ENCODE measurements at places on chromosomes 2 and 18.

- peak; percentile 90 for DNase-seq
Observed at GRCh38 chr2:95728878-95729596, 137.2 kb downstream of the TRIM43 start.

DNA sequence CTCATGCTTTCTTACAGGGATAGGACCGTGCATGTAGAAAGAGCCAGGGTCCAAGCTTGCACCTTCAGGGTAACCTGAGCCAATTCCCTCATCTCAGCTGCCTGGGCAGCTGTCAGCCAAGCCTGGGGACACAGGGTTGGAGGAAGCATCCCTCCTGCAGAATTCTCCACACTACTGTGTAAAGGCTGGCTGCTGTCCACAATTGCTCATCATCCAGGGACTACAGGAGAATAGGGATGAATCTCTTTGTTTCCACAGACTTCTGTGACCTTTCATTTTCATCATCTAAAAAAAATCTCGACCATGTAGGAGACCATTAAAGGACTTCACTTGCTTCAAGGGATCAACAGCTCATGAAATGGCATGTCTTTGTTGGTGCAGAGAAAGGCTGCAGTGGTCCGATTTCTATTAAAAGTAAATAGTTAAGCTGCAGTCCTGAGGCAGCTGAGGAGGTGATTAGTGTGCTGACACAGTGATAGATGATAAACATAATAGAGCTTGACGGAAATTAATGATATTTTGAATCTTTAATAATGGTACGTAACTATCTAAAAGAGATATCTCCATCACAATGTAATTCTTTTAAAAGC lies 74.4 kb upstream of the COPS8 start:
- DNase-seq: peak; percentile 56

- DNase-seq: peak; percentile 74
Observed at GRCh38 chr18:48896875-48897511, 53.8 kb downstream of the SMAD7 start.

DNA sequence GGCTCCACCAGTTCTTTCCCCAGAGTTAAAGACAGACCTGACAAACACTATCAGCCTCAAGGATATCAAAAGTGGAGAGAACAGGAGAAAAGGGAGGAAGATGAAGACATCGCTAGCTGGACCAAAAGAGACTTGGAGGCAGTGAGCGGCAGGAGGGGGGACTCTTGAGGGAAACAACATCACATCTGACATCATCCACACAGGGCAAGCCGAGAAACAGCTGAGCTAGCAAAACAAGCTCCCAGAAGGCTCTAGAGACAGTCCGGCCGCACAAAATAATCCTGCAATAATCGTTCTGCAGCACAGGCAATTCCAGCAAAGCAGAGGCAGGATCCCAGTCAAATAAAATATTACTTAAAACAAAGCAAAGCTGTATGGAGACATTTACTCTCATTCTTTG lies 239.8 kb downstream of the EN1 start:
- DNase-seq: peak; percentile 91

GRCh38 chr2:158922601-158923000 lies 45.8 kb upstream of the TANC1 start:
- no peak for DNase-seq

DNA sequence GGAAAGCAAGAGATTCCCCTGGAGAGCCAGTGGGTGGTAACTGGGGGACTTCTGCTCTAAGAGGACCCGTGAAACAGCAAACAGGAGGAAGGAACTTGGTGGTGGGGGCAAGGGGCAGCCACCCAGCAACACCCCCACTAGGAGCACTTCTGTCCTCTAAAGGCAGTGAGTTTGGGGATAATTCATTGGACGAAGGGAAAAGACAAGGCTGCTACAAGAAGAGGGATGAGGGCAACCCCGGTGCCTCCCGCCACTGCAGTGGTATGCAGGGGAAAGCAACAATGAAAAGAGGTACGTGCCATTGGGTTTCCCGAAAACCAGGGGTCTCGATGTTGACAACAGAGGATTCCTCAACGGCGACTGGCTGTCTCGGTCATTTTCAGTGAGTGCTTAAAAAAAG lies 9.1 kb downstream of the RPL31 start:
- DNase-seq: no peak

GRCh38 chr2:236090027-236090382 lies 78.2 kb downstream of the GBX2 start:
- no peak for DNase-seq

GRCh38 chr2:95342556-95343320 lies 45.6 kb downstream of the KCNIP3 start:
- DNase-seq: no peak

DNA sequence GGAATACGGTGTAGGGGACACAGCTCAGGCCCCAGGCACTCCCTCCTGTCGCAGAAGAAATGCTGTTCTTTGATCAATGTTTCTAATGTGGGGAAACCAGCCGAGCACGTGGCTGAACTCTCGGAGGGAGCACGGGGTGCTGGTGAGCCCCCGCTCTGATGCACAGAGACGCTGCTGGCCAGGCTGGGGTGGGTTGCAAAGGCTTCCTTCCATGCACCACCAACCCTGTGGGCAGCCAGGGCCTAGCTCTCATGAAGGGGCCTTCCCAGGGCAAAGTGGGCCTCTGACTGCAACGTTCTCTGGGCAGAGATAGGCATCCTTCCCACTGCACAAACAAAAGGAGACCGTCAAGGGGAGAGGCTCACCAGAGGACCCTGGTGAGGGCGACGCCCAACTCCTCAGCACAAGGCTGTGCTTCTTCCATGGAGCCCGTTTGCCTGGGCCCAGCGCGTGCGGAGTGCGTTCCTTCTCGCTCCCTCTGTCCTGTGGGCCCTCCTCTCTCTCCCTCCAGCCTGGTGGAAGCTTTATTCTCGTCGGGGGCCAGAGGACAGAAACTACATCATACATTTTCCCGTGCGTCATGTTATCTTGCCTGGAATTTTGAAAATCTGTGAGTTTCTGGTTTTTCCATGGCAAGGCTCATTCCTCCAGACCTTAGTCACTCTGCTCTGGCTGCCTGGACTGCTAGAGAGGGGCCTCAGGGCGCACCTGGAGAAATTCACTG lies 61.1 kb upstream of the SP3 start:
- peak; percentile 54 for DNase-seq

GRCh38 chr2:71250935-71251334 lies 24.0 kb upstream of the PAIP2B start:
- DNase-seq: no peak

DNA sequence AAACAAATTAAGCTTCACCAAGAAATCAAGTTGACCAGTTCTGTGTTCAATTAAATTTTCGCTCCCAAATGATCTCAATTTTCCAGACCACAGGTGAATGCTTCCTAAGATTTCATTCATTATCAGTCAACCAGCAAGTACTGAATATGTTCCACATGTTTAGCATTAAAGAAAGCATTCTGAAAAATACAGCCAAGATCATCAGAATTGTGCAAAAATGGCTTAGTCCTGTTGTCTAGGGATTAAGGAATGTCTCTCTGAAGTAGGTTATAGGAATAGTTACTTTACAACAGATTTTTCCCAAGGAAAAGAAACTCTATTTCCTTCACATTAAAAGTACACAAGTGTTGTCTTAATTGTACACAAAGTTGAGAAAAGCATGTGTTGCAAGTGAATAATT lies 69.2 kb downstream of the NRXN1 start:
- peak; percentile 73 for DNase-seq

DNA sequence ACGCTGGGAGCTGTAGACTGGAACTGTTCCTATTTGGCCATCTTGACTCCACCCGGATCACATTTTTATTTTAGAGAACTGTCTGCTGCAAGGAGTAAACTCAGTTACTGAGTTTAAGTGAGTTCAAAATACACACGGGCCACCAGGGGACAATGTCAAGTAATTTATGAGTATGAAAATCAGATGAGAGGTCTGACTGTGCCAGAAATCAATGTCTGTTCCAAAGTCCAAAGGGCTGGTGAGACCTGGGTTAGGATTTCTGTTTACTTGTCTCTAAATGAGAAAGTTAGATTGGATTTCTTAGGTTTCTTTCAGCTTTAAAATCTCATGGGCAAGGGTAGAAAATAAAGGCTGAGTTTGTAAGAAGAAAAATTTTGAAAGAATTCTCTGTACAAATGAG lies 465.8 kb upstream of the MEIS1 start:
- no peak for DNase-seq

DNA sequence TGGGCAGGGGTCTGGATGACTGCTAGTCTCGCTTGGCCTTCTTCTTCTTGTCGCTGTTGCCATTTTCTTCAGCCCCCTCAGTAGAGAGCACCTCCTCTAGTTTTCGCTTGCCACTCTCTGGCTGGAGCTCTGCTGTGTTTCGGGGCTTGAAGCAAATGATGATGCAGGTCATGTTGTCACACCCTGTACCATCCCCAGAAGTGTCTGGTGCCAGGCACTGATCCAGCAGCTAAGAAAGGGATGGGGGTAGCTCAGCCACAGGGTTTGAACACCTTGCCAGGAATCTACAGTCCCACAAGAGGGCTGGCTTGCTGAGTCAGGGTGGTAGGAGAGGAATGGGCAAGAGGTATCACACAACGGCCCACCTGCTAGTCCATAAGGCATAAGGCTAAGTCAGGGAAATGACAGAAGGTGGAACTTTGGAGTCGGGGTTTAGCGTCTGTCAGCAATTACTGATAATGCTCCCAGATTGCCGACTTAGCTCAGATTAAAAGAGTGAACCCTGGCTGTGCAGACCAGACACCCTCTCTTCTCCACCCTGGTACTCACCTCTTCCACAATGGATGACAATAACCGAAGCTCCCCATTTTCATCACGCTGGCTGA lies 1.1 kb upstream of the ZNF513 start:
- peak; percentile 25 for DNase-seq

- DNase-seq: no peak
Observed at GRCh38 chr2:88832311-88832991, 141.0 kb downstream of the RPIA start.

- peak; percentile 4 for DNase-seq
Observed at GRCh38 chr18:46867367-46868143, 49.8 kb downstream of the PIAS2 start.

GRCh38 chr2:191404568-191404991 lies 159.4 kb downstream of the MYO1B start:
- no peak for DNase-seq

GRCh38 chr2:48107326-48107925 lies 201.1 kb upstream of the FBXO11 start:
- peak; percentile 27 for DNase-seq

DNA sequence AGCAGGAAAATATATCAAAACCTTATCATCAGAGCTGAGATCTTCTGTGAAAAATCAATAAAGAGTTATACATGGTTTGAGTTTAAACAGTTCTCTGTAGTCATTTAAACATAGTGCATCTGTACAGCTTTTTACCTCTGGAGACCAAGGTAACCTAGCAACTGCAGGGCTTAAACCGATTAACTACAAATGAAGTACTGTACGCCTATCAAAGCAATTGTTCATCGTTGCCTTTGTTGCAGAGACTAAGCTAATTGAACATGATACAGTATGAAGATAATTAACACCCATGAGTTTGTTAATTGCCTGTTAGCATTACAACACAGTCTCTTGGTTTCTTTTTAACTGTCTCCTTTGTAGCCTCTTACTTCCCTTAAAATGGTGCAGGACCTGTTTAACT lies 147.9 kb downstream of the LNPK start:
- DNase-seq: peak; percentile 68

DNA sequence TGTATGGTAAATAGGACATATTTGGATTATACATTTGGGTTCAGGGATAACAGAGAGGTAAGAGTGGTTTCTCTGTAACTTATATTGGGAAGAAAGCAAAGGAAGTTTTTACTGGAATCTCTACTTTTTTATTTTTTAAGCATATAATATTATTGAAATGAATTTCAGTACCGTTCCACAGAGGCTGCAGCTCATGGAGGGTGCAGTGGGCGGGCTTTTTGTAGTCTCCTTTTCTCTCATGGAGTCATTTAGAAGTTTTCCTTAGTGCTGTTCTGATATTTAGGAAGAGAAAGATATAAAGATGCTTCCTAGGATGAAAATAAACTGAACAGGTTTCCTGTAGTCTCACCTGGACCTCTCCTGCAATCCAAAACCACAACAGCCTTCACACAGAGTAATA lies 1153.3 kb upstream of the TMEFF2 start:
- no peak for DNase-seq

GRCh38 chr2:120402508-120402907 lies 56.6 kb downstream of the INHBB start:
- no peak for DNase-seq

GRCh38 chr2:240997856-240998705 lies at the start of gene SNED1:
Gene SNED1, plus strand, starts transcription at chr2:240998618. Its CDS starts 220 bp downstream, at chr2:240998838.
- DNase-seq: peak; percentile 87

DNA sequence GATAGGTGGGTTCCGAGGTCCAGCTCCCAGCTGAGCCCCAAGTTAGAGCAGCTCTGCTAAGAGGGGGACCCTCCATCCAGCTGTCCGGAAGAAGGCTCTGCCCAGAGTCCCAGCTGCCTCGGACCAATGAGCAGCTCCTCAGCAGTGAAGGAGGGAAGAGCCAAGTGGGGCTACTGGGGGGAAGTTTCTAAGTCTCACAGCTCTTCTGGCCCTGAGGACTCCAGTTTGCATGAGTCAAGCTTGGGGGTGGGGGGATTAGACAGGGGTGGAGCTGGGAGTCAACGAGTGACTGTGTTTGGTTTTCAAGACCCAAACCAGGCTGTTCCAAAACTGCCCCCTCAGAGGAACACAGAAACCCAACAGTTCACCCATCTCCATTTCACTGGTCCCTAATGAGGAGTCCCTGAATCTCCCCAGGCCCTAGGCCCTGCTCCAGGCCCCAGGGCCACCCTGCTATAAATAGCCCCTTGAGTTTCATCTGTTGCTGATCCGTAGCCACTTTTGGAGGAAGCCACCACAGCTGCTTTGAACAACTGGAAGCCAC lies 100.9 kb downstream of the TNS1 start:
- peak; percentile 90 for DNase-seq

GRCh38 chr2:213958086-213958485 lies 452.8 kb upstream of the VWC2L start:
- no peak for DNase-seq

DNA sequence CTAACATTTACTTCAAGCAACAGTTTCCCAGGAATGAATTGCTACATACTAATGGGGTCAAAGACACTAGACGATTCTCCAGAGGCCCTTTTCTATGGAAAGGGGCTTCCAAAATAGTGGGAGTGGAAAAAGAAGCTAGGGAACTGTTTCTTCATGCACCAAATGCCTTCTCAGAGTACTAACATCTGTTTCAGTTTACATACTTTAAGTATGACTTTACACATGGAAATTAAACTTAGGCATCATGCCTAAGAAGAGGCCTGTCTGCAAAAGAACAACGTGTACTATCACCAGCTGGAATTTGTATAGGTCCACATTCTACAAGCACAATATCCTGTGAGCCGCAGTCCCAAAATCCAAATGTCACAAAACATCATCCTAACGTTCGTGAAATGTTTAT lies 29.4 kb upstream of the WDR75 start:
- DNase-seq: peak; percentile 98

DNA sequence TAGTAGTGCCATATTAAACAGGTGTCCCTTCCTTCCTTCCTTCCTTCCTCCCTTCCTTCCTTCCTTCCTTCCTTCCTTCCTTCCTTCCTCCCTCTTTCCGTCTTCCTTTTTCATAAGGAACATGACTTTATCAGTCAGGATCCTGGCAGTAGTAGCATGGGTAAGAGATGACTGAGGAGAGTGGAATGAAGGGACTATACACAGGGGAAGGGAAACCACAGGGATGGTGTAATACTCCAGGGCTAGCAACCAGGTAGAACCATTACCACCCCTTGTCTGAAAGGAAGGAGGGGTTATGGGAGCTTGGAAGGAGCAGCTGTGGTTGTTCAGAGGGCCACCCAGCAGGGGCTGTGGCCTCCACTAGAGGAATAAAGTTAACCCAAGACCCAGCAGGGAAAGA lies 23.2 kb upstream of the KDM3A start:
- DNase-seq: no peak
